AG09319 (cell line): ENCODE measurements at places on chromosomes 5 and 9.

DNA sequence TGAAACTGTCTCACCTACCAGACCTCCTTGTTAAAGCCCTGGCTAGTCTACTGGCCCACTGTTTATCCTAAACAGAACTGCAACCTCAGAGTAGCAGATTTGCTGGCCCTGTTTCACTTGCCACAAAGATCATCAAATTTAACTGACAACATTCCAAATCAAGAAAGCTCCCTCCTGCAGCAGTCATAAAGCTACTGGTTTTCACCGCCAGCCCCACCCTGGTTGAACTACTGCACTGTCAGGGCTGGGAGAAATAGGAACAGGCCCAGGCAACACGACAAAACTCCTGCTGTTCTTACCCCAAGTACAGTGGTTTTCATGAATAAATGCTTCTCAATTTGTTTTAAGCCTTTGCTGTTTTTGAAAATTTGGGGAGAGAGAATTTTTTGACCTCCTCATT lies 63.0 kb downstream of the NR6A1 start:
- no peak for DNase-seq

- DNase-seq = no peak
Measured at GRCh38 chr9:109289931-109290330, 30.9 kb downstream of the EPB41L4B start.

- no peak for DNase-seq
Measured at GRCh38 chr5:68381060-68381459, 165.5 kb downstream of the PIK3R1 start.

GRCh38 chr5:137621861-137622823 lies 113.7 kb downstream of the KLHL3 start:
- no peak for DNase-seq

DNA sequence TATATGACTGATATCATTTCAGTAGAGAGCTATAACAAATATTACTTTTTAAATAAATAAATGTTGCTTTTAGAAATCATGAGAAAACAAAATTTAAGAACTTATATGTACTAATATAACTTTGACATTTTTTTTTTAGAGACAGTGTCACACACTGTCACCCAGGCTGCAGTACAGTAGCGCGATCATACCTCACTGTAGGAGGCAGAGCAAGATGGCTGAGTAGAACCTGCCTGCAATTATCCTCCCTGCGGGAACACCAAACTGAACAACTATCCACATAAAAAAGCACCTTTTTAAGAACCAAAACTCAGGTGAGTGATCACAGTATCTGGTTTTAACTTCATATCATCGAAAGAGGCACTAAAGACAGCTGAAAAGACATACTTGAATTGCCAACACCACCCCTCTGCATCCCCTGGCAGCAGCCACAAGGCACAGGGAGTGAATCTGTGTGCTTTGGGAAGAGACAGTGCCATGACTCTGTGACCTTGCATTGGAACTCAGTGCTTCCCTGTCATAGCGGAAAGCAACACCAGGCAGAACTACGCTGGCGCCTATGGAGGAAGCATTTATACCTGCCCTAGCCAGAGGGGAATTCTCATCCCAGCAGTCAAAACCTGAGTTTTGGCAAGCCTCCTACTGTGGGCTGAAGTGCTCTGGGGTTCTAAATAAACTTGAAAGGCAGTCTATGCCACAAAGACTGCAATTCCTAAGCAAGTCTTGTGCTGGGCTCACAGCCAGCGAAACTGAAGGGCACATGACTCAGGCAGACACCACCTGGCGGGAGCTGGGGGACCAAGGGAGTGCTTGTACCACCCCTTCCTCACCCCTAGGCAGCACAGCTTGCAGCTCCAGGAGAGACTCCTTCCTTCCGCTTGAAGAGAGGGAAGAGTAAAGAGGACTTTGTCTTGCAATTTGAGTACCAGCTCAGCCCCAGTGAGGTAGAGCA lies 142.7 kb downstream of the FBXL17 start:
- DNase-seq = no peak

GRCh38 chr9:95721061-95721531 lies 154.4 kb upstream of the ERCC6L2 start:
- DNase-seq = no peak

GRCh38 chr5:7321724-7322123 lies 74.2 kb upstream of the ADCY2 start:
- peak; percentile 91 for DNase-seq

DNA sequence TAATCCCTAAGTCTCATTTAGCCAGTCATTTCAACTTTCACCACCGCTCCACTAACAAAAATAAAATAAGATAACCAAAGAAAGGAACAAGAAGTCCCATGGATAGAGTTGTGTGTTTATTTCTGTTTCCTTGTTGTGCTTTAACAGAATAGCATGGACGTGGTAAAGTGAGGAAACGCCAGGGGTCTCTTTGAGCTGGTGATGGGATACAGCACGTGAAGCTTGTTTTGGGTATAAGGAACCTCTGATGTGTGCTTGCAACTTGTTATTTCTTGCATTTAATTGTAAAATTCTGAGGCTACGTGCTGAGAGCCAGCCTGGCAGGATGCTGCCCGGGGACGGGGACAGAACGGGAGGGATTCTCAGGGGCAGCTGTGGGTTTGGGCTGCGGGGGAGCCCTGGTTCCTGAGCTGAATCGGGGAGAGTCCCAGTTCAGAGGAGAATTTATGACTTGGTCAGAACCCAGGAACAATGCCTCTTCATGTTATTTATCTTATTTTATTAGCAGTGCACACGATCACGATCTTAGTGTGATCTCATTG lies 63.4 kb downstream of the ANKRD33B start:
- DNase-seq = no peak

DNA sequence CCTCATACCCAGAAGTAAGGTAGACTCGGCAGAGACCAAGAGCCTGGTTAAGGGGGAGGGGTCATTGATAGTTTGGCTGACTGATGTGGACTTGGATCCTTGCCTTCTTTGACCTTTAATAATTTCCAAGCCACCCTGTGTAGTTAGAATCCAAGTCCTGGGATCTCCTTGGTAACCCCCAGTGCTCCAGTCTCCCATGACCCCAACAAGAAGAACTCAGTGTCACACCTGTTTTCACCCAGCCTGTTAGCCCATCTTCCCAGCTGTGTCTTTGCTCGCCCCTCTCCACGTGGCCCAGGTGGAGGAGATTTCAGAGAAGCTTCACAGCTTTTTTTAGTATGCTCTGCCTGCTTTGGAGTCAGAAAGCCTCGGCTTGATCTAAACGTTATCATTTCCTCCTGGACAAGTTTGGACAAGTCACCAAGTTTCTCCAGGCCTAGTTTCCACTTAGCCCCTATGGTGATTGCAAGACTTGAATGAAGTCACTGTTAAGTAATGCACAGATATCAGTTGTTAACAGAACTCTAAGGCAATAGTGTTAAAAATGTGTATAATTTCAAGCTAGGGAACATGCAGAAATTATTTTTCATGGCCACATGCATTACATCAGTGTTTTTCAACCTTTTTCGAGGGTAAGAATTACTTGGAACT lies 170.0 kb downstream of the TMEM38B start:
- no peak for DNase-seq

GRCh38 chr9:101495810-101496209 lies 37.8 kb upstream of the RNF20 start:
- no peak for DNase-seq

- no peak for DNase-seq
Measured at GRCh38 chr5:75031366-75031765, 21.0 kb downstream of the GCNT4 start.

GRCh38 chr5:147055089-147055826 lies 176.7 kb upstream of the PPP2R2B start:
- no peak for DNase-seq

DNA sequence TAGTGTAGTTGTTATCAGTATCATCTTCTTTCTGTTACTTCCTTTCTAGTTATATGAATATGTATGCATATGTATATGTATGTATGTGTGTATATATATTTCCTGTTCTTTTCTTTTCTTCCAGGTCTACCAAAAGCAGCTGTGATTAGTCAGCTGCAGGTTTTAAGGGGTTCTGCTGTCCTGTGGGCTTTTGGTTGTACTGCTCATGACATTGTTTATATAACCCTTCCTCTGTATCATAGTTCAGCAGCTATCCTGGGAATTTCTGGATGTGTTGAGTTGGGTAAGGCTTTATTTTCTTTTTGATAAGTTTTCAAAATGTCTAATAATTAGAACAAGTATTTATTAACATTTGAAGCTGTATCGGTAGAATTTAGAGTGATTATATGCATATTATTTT lies 23.2 kb downstream of the SLC27A6 start:
- DNase-seq = no peak

DNA sequence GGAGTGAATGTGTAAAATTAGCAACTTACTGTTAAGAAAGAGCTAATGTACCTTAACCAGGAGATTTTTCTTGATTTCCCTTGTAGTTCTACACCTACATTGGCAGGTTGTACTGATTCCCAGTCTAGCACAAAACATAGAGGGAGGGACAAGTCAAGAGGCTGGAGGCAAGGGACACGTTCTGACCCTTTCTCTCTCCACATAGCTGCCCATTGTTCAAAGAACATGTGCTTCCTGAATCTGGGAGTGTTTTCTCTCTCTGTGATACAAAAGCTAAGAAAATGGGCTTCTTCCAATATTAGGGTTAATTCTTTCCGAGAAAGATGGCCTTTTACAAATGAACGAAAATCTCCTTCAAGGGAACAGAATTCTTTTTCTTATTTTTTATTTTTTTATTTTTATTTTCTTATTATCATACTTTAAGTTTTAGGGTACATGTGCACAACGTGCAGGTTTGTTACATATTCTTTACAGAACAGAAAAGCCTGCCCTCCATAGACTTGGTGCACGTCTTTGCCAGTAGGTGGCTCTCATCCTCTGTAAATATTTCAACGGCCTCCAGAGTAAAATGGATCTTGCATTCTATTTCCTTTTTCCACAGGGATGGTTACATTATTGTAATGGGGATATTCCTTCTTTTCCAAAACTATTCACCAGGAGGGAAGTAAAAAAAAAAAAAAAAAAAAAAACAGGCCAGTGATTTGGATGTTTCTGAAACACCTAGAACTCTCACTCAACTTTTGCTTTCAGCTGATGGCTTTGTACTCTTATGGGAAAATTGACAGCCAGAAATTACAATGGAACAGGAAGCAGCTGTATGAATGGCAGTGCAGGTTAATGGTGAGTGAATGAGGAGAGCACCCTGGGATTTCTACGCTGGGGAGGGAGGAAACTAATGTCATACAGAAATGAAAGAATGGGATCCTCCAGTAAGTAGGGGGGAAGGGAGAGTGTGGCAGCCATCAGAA lies 13.1 kb upstream of the IFNA5 start:
- DNase-seq = no peak

DNA sequence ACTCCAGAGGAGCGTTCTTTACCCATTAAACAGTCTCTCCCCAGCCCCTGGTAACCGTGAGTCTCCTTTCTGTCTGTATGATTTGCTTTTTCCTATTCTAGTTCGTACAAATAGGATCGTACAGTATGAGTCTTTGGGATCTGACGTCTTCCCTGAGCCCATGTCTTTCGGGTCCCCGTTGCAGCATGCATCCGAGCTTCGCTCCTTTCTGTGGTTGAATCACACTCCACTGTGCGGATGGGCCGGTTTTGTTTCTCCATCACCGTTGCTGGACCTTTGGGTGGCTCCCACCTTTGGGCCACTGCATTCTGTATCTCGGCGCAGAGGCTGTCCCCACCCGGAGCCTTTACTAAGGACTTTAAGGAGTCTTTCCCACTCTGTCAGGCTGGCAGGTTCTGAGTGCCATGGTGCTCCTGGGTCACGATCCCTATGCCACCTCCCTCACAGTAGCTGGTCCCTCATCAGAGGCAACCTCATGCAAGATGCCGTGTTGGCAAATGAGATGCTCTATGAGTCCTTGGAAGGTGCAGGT lies 145.7 kb upstream of the COL5A1 start:
- no peak for DNase-seq

GRCh38 chr5:36242534-36243485 lies 1.1 kb upstream of the NADK2 start:
- no peak for DNase-seq

GRCh38 chr9:126616521-126616976 lies 2.8 kb downstream of the LMX1B start:
- no peak for DNase-seq

DNA sequence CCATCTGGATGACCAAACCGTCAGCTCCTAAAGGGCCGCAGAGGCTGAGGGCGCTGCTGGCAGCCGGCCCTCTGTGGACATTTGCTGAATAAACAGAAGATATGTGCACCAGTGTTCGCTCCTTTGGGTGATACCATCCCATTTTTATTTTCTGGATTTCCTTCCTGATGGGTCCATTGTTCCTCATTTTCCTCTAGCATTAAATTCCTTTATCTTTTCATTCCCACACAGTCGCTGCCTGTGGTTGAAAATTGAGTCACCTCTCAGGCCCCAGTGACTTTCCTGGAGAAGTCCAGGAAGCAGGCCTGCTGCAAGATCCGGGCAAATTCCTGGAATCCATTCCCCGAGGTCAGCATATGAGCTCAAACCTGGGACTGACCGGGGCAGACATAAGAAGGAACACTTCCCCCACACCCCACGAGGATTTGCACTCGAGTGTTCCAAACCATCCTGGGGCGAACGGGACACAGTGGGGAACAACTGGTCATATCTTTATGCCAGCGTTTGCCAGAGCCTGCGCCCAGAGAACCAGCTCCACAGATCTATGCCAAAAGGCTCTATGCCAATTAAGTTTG lies 86.7 kb upstream of the PCA3 start:
- DNase-seq = no peak

- no peak for DNase-seq
Measured at GRCh38 chr9:86464242-86464641, 110.0 kb upstream of the TUT7 start.

- DNase-seq = no peak
Measured at GRCh38 chr9:40911647-40912046, 216.8 kb downstream of the FOXD4L6 start.

DNA sequence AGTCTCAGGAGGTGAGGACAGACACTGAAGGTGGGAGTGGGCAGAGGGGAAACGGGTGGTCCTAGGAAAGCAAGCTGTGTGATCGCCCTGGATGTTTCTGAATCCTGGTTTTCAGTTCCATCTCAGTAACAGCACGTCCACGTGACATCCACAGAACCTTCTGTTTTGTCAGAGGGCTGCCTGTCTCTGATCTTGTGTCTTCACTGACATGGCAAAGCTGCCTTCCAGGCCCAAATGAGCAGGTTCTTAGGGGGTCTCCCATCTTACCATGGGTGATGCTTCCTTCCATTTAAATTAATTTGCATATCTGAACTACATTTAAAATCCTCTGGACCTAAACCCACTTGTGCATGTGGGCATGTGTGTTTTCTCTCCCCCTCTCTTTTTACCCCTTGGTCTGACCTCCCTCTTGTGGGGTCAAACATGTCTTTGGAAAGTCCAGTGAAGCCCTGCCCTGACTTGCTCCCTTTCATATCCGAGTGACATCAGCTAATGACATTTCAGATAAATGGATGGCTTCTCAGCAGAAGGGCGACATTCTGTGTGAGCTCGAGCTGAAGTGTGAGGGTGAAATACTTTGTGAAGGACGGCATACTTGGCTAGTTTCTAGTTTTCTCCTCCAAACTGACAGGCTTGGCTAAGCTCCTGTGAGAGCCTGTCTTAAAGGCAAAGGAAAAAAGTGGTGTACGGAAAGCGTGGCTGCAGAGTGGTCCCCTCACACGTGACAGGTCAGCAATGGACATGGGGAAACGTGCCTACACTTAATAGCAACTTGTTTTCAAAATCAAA lies 204.8 kb upstream of the S1PR3 start:
- DNase-seq = no peak

- no peak for DNase-seq
Measured at GRCh38 chr5:109900911-109901627, 211.3 kb downstream of the MAN2A1 start.
